ENCODE measurements at places on chromosomes 12 and 14.

- H3K27me3 ChIP-seq = no peaks in the 10 kb centered on the region
- no peaks in the 10 kb centered on the region for H3K4me1 ChIP-seq
- no peak overlapping the region for H3K4me3 ChIP-seq
- no peaks in the 10 kb centered on the region for H3K36me3 ChIP-seq
Measured at GRCh38 chr14:90518941-90519256, 122.1 kb downstream of the CALM1 start.

DNA sequence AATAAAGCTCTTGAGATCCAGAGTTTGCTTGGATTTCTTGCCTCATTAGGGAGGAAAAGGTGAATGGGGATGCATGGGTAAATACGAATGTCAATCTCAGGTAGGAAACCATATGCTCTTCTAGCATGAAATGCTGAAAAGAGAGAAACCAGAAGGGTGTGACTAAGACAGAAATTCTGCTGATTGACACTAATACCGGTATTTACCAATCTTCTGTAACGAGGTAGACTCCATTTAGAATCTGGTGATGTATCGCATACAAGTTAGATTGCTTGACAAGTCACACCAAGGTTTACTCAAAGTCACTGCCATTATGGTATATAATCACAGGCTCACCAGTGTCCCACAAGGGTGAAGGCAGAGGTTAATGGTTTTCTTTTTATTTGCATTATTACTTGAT lies 337.9 kb downstream of the NRXN3 start:
- no peak overlapping the region for H3K4me3 ChIP-seq
- no peaks in the 10 kb centered on the region for H3K36me3 ChIP-seq
- peaks cover 4% of the 10 kb centered on the region for H3K27me3 ChIP-seq
- no peak for DNase-seq
- no peak overlapping the region for H3K27ac ChIP-seq

DNA sequence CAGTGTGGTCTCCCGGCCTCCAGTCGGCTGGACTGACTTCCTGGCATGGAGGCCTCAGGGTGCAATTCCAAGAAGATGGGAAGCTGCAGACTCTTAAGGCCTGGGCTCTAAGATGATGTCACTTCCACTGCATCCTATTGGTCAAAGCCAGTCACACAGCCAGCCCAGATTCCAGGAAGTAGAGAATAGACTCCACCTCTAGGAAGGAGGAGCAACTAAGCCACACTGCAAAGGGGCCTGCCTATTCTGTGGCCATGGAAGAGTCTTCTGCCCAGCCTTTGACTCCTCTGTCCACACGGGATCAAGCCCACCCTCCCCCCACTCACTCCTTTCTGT lies 103.9 kb upstream of the RFLNA start:
- no peaks in the 10 kb centered on the region for H3K4me1 ChIP-seq
- DNase-seq = peak; percentile 34
- H3K36me3 ChIP-seq = no peaks in the 10 kb centered on the region
- H3K4me3 ChIP-seq = no peak overlapping the region

DNA sequence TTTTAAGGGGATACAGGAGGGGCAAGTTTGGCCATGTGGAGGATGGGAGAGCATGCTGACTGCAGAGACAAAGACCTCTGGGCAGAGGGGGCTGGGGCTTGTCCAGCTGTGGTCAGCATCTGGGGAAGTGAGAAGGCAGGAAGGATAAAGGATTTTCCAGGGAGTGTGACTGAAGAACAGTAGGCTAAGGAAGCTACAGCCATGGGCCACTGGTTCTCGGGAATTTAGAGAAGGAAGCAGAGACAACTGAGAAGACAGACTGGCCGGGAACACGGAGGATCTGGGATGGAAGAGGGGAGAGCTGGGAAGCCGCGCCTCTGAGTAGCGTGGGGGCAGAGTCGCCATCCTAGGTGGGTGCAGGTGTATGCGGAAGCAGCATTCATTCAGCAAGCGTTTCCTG lies 7.0 kb upstream of the PGAM5 start:
- H3K27ac ChIP-seq = no peak overlapping the region
- H3K4me3 ChIP-seq = no peak overlapping the region
- DNase-seq = no peak
- H3K27me3 ChIP-seq = no peaks in the 10 kb centered on the region
- H3K4me1 ChIP-seq = no peaks in the 10 kb centered on the region

DNA sequence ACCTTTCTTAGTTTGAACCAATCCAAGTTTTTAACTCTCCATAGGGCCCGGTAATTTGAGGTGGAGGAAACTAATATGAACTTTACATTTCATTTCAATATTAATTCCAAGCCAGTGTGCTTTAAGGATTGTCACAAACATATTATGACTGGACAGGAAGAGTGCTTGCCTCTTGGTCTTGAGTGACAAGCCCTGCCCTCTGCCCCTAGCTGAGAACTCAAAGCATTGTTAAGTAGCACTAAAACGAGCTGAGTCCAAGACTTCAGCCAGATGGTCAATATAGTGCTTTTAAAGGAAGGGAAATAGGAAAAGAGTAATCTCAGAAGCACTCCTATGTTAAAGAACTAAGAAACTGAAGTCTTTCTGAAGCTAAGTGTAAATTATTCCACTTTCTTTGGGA lies 17.1 kb downstream of the TRMT5 start:
- peaks cover 13% of the 10 kb centered on the region for H3K4me1 ChIP-seq
- H3K36me3 ChIP-seq = peaks cover 6% of the 10 kb centered on the region
- no peak overlapping the region for H3K4me3 ChIP-seq
- H3K27ac ChIP-seq = no peak overlapping the region
- no peaks in the 10 kb centered on the region for H3K27me3 ChIP-seq
- DNase-seq = no peak

DNA sequence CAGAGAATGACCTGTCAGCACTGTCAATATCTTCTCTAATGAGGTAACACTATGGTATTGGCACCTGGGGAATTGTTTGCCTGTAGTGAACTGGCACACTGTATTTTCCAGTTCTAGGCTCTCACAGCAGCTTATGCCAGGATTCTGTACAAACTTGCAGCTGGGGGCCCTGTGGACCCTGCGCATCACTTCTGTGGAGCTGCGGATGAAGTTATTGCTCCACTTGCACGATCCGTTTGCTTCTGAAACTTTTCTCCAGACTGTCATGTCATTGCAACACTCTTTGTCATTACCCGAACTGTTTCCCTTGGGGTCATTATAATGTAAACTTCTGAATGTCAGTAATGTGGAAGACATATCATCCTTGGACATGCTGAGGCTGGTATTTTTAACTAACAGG lies 3.9 kb downstream of the RNASE11 start:
- H3K36me3 ChIP-seq = no peaks in the 10 kb centered on the region
- H3K4me3 ChIP-seq = no peak overlapping the region
- DNase-seq = no peak
- peaks cover 10% of the 10 kb centered on the region for H3K27me3 ChIP-seq
- no peaks in the 10 kb centered on the region for H3K4me1 ChIP-seq
- no peak overlapping the region for H3K27ac ChIP-seq

- H3K4me3 ChIP-seq = no peak overlapping the region
- DNase-seq = no peak
- no peaks in the 10 kb centered on the region for H3K36me3 ChIP-seq
- no peaks in the 10 kb centered on the region for H3K27me3 ChIP-seq
- no peak overlapping the region for H3K27ac ChIP-seq
Measured at GRCh38 chr14:61033054-61033453, 52.0 kb downstream of the SLC38A6 start.

DNA sequence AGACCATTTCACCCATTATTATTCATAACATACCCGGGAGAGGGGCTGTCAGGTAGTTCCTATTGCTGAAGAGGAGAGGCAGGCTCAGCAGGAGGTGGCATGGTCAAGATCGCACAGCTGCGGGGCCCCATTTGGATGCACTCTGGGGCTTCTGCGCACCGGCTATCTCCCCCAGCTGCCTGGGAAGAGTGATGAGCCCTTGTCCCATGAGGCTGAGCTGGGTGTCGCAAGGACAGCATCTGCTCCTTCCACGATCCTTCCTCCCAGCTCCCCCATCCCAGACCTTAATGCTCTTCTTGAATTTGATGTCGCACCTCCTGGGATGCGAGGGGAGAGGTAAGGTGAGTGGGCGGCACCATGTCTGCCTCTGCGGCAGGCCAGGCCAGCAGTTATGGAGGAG lies 62.6 kb downstream of the SLC24A4 start:
- H3K4me1 ChIP-seq = no peaks in the 10 kb centered on the region
- DNase-seq = no peak

- no peaks in the 10 kb centered on the region for H3K36me3 ChIP-seq
- H3K4me1 ChIP-seq = peaks cover 41% of the 10 kb centered on the region
- H3K27ac ChIP-seq = peak overlapping the region; percentile 78
- no peaks in the 10 kb centered on the region for H3K27me3 ChIP-seq
- DNase-seq = no peak
Measured at GRCh38 chr12:6182279-6182898, 17.8 kb upstream of the CD9 start.

Measured in RWPE2 (cell line).